Fibroblast of skin of right biceps (primary cell): ENCODE measurements at places on chromosomes 1 and 21.
A peak's percentile ranks its signal among the peaks of the same experiment; 100 is the strongest.

DNA sequence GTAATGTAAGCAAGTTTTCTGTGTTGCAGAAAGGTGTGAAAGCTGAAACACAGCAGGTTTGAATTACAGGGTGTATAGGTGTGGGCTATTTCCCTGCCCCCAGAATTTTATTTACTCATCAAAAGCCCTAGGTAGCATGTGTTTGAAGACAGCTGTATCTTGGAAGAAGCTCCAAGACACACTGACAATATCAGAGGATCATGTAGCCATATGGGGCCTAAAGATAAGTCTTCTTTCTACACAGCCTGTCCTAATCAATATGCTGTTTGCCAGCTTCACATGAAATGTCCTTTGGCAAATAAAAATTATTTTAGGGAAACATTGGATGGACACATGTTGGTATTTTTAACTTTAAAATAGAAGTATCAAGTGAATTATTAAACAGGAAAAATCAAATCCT lies 17.5 kb upstream of the SUCO start:
- no peak for DNase-seq

DNA sequence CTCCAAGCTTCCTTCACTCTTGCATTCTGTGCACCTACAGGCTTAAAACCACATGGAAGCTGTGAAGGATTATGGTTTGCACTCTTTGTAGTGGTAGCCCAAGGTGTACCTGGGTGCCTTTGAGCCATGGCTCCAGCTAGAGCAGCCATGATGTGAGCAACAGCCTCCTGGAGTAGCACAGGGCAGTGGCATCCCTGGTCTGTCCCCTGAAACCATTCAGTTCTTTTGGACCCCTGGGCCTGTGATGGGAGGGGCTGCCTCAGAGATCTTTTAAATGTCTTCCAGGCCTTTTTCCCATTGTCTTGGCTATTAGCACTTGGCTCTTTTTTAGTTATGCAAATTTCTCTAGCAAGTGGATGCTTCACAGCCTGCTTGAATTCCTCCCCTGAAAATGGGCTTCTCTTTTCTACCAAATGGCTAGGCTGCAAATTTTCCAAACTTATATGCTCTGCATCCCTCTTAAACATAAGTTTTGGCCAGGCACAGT lies 47.4 kb downstream of the CLCA4 start:
- DNase-seq: no peak

- no peak for DNase-seq
Observed at GRCh38 chr1:56551691-56552090, 27.7 kb downstream of the PLPP3 start.

DNA sequence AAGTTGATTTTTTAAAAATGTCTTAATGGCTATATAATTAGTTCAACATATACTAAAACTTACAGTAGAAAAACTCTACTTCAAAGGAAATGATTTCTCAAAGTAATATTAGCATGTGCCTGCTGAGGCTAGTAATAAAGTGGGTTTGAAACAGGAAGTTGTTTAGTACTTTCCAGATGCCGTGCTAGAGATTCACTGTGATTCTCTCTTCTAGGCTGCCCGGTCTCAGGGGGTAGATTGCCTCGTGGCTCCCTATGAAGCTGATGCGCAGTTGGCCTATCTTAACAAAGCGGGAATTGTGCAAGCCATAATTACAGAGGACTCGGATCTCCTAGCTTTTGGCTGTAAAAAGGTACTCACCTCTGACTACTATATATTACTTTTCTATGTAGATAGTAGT lies 9.1 kb downstream of the EXO1 start:
- DNase-seq: peak; percentile 7

DNA sequence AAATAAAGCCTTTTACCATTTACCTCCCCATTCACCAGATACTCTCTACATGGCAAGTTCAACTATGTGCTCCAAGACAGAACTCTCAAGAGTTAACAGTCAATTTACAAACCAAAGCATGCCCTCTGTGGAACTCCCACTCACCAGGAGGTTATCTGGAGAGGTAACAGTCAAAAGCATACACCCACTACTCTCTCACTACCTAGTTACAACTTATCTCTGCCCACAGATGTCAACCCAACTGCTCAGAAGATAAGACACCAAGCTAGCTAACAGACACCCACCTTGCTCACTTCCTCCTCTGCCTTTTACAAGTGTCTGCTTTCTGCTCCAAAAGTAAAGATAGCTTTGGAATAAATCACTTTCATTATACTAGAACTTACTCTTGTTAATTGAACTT lies 131.0 kb downstream of the TRIM33 start:
- DNase-seq: no peak

DNA sequence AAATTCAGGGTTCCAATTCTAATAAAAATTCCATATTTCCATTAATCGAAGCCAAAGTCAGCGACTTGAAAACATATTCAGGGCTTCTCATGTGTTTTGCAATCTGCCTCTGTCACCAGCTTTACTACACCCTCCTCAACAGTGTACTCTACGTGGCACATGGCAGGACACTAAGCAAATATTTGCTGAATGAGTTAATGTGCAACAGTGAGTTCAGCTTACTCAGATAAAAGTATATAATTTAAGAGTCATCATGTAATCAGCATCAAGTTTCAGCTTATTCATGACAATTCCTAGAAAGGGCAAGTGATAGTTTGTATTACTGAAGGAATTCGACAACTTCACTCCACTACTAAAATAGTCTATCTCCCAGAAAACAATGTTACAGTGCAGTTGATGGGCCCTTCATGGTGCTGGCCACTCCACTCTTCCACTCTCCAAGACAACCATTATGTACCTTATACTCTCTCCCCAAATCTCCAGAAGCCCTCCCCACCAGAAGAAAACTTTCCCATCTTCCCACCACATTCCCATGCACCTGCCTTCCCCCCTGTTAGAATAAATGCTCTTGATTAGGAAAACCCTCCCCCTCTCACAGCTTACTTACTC lies 97.3 kb downstream of the TTLL7 start:
- DNase-seq: peak; percentile 91

DNA sequence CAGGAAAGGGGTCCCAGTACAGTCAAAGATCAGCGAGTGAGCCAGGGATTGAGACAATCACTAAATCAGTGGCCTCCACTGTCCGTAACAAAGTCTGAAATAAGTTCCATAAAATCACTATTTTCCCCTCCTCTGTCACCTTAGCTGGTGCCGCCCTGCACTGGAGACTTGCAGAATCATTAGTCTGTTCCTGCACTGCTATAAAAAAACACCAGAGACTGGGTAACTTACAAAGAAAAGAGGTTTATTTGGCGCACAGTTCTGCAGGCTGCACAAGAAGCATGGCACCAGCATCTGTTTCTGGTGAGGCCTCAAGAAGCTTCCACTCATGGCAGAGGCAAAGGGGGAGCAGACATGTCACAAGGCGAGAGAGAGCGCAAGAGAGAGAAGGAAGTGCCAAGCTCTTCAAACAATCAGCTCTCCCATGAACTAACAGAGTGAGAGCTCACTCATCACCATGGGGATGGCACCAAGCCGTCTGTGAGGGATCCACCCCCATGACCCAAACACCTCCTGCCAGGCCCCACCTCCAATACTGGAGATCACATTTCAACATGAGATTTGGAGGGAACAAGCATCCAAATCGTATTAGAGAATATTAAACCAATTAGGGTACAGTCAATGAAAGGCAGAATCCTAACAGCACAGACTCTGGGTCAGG lies 129.8 kb upstream of the TIAM1 start:
- peak; percentile 18 for DNase-seq

DNA sequence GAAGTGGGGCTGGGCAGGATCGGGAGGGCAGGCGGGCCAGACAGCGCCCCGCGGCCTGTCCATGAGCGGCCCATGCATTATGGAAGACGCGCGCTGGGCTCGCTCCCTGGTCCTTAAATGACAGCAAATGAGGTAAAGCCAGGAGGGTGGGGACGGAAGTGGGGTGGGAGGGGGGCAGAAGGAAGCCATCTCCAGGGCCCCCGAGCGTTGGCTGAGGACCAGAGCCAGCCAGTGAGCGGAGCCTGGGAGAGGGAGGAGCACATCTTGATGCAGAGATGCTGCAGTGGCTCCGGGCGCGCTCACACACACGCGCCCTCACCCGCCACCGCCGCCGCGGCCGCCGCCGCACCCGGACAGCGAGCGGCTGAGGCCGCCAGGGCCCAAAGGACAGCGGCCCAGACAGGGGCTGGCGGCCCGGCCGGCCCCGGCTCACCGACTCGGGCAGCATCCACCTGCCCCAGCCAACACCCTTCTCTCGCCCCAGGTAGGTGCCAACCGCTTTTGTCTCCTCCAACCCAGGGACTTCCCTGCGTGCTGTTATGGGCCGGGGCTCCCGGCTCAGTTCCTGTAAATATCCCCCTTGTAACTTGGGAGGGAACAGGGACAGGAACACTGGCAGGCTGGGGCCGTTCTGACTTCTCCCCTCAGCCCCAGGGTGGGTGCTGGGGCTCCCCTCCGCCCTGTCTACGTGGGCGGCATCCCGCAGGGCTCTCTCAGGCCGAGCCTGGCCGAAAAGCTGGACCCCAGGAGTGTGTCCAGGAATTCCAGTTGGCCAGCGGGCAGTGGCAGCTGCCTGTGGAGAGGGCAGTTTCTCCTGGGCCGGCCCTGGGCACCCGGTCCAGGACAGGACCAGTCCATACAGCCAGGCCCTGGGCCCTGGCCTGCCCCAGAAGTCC lies at the start of gene CNTN2:
Gene CNTN2 (plus strand): TSS at position 302 of the 896 bp plus-strand sequence. CDS start 9,974 bp downstream, outside the sequence.
- no peak for DNase-seq

- no peak for DNase-seq
Observed at GRCh38 chr1:32179193-32179442, 357 bp upstream of the TXLNA start.

GRCh38 chr1:27339213-27339612 lies 2.6 kb upstream of the SYTL1 start:
- DNase-seq: no peak

- no peak for DNase-seq
Observed at GRCh38 chr1:235549351-235550139, 45.3 kb upstream of the B3GALNT2 start.

- no peak for DNase-seq
Observed at GRCh38 chr21:32710069-32710784, 17.6 kb downstream of the SYNJ1 start.

DNA sequence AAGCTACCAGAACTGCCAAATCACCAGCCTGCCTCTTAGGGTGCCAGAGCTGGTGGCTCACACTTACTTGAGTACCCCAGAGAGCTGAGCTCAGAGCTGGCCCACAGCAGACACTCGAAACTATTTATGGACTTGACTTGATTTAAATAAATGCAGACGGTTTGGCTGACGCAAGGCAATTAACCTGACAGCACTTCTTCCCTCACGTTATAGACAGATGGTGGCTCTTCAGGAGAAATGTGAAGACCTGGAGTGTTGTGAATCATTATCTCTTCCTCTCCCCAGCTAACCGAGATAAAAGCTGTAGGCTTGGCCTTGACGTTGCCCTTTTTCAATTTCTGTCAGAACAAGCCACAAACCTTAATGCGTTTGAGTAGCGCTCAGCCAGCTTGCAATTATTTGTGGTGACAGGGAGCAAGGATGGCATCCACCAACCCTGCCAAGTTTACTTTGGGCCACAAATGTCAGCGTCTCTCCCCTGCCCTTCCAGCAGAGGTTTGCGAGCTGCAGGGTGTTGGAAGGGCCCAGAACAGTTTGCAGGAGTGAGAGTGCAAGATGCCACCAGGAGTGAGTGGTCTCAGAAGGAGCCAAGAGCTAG lies 34.0 kb upstream of the BCAR3 start:
- peak; percentile 76 for DNase-seq

DNA sequence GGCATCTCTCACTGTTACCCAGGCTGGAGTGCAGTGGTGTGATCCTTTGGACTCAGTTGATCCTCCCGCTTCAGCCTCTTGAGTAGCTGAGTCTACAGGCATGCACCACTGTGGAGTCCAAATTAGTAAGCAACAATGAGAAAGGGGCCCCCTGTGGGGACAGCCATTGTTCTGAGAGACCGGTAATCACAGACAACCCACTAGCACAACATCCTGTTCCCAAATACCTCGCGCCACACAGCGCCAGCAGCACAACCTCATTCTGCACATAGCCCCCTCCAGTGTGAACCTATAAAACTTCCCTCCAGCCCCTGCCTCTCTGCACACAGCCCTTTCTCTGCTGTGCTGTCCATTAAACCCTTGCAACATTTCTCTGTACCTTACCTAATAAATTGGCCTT lies 226.4 kb downstream of the DYRK1A start:
- no peak for DNase-seq

DNA sequence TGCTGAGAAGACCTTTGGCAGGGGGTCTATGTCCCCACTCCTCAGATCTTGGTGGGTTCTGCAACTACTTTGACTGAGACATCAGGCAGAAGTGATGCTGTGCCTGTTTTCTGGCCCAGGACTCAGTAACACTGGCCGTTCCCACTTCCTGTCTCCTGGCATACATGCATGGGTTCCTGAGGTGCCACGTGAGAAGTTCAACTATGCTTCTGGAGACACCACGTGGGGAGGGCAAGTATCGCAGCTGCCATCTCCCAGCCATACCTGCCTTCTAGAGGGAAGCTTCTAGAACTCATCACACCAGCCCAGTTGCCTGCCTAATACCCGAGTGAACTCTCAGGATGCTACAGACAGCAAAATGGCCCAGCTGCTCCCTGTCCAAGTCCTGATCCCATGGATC lies 65.8 kb downstream of the TRABD2B start:
- no peak for DNase-seq

DNA sequence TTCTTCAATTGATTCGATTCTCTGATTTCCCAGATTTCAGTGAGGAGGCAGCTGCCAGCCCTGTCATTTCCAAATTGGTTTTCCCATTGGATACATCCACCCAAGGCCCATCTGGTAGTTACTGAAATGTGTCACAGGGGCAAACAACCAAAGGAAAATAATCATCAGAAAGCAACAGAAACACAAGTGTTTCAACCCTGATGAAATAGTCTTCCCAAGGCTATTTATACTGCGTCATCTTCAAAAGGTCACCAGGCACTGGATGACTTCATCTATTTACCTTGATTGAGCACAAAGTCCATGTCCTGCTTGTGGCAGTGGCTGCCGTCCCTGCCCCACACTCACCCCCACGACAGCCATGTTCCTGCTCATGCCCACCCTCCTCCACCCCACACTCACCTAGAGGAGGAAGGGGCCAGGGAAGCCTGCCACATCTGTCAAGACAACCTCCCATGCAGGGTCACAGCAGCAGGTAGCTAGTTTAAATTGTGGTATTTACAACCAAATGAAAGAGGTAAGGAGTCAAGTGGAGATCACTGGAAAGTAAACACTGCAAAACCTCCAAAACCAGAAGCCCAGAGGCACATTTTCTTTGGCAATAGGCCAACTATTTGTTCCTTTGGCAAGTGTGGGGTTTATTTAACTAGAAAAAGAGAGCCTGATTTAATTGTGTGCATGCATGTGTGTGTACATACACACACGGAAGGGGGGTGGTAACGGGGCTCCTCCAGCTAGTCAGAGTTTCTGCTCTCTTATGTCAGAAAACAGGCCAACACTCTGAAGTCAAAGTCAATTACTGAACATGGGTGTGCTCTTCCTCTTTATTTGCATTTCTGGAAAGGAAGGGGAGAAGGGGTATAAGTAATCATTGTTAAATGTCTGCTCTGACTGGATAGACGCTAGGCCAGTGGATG lies 49.5 kb upstream of the RAB4A start:
- DNase-seq: no peak

- DNase-seq: peak; percentile 66
Observed at GRCh38 chr1:40948741-40949443, 30.6 kb upstream of the CTPS1 start.

DNA sequence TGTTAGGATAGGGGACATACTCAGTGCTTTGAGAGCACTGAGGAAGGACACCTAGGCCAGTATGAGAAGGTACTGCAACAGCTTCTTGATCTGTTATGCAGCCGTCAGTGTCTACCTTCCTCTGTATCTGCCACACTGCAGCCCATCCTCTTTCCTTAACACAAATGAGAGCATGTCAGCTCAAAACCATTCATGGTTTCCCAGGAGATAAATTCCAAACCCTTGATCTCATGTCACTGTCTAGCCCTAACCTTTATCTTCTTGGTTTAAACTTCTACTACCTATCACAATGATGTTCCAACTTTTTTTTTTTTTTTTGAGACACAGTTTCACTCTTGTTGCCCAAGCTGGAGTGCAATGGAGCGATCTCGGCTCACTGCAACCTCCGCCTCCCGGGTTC lies 1.4 kb downstream of the ZMYND12 start:
- DNase-seq: no peak
